Choroid plexus epithelial cell (primary cell): ENCODE measurements at places on chromosomes 12 and 14.
A peak's percentile ranks its signal among the peaks of the same experiment; 100 is the strongest.

DNA sequence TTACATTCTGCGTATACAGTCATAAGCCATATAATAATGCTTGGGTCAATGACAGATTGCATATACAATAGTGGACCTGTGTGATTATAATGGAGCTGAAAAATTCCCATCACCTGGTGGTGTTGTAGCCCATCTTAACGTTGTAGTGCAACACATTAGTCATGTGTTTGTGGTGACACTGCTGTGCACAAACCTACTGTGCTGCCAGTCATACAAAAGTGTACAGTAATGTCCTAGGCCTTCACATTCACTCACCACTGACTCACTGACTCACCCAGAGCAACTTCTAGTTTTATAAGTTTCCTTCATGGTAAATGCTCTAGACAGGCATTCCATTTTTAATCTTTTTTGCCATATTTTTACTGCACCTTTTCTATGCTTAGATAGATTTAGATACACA lies 194.8 kb upstream of the SEL1L start:
- DNase-seq, result no peak

GRCh38 chr12:108734200-108734906 lies 3.0 kb upstream of the CORO1C start:
- DNase-seq, result peak; percentile 79

DNA sequence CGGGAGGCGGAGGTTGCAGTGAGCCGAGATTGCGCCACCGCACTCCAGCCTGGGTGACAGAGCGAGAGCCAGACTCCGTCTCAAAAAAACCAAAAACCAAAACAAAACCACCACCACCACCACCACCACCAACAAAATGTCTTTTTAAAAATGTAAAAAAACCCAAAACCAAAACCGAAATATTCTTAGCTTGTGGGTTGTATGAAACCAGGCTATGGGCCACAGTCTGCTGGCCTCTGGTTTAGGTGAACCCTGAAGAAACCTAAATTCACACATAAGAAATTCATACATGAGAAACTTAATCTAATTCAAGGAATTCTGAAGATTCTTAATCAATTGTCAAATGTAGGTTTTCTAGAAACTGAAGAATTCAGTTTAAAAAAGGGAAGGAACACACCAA lies 37.6 kb downstream of the INSM2 start:
- no peak for DNase-seq

DNA sequence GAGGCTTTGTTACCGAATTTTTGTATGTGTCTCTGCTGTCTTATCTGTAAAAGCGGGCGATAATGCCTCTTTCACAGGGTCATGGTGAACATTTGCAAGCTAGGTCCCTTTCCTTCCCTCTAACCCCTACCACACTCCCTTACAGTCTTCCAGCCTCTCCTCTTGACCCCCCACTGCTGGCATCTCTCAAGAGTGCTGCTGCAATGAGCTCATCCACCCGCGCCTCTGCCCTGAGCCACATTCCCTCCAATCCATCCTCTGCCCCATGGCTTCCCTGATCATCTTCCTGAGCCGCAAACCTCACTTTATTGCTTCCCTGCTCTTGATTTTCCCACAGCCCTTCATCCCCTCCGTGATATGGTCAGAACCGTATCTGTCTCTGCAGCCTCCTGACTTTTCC lies 343.6 kb downstream of the BCL11B start:
- DNase-seq, result no peak

- DNase-seq, result no peak
Measured at GRCh38 chr12:67531051-67531450, 117.5 kb upstream of the DYRK2 start.

DNA sequence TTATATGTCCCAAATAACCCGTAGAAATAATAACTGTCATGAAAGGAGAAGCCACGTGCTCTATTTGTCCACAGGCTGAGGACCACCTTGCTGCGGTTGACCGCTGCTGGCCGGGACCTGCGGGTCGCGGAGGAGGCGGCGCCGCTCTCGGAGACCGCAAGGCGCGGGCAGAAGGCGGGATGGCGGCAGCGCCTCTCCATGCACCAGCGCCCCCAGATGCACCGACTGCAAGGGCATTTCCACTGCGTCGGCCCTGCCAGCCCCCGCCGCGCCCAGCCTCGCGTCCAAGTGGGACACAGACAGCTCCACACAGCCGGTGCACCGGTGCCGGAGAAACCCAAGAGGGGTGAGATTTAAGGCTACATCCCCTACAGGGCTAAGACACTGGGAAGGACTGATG lies 21.0 kb downstream of the RPGRIP1 start:
- peak; percentile 5 for DNase-seq

DNA sequence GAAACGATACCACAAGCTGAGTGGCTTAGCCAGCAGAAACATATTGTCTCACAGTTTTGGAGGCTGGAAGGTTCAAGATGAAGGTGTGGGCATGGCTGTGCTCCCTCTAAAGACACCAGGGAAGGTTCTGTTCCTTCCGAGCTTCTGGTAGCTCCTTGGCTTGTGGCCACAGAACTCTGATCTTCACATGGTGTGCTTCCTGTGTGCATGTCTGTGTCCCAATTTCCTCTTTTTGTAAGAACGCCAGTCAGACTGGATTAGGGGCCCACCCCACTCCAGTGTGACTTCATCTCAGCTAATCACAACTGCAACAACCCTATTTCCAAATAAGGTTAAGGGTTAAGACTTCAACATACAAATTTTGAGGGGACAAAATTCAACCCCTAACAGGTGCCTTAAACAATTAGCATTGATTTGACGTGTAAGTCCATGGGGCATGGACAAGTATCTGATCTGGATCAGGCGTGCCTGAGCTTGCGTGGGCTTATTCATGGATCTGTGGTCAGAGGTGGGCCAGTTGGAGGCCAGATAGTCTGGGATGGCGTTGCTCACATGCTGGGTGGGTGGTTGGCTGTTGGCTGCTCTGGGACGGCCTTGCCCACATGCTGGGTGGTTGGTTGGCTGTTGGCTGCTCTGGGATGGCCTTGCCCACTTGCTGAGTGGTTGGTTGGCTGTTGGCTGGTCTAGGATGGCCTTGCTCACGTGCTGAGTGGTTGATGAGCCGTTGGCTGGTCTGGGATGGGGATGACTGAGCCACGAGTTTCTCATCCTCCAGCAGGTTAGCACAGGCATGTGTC lies 88.5 kb downstream of the LGMN start:
- peak; percentile 68 for DNase-seq

DNA sequence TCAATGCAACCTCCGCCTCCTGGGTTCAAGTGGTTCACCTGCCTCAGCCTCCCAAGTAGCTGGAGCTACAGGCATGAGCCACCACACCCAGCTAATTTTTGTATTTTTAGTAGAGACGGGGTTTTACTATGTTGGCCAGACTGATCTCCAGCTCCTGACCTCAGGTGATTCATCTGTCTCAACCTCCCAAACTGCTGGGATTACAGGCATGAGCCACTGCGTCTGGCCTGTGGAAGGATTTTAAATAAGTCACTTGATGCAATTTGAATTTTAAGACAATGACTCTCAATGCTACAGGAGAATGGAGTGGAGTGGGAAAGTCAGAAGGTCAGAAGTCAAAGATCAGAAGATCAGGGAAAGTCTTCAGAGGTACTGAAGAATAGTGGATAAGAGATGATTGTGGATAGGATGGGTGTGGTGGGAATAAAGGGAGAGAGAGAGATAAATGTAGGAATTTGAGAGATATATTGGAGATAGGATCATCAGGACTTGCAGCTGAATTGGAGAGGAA lies 15.4 kb downstream of the TMEM52B start:
- DNase-seq, result no peak

DNA sequence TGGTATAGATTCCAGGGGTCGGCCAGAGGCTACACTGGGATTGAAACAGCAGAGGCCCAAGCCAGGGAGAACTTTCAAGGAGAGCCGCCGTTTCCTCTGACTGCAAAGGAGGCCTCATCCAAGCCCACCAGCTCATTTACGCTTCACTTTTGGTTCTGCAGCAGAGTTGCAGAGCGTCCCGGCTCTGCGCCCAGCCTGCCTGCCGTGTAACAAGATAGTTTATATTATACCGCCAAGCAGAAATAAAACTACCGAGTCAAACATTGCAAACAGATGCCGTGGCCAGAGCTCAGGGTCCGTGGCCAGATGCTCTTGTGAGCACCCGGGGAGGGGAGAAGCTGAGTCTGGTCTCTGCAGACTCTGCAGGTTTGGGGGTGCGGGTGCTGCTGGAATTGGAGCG lies 60.7 kb upstream of the TBX3 start:
- DNase-seq, result peak; percentile 51

DNA sequence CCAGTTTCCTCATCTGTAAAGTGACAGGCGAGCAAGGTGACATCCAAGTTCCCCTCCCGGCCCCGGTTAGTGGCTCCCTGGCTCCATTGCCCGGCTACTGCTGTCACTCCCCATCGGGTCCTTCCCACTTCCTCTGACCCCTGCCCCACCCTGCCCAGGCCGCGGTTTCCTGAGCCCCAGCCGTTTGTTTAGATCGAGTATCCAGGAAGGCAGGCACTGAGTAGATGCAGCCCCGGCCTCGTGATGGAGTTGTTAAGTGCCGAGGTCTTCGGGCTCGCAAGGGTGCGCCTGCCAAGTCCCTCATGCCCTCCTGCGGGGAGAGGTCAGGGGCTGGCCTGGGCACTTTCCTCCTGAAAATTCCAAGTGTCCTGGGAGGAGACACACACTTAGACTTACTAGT lies 55.4 kb downstream of the TEAD4 start:
- DNase-seq, result no peak

DNA sequence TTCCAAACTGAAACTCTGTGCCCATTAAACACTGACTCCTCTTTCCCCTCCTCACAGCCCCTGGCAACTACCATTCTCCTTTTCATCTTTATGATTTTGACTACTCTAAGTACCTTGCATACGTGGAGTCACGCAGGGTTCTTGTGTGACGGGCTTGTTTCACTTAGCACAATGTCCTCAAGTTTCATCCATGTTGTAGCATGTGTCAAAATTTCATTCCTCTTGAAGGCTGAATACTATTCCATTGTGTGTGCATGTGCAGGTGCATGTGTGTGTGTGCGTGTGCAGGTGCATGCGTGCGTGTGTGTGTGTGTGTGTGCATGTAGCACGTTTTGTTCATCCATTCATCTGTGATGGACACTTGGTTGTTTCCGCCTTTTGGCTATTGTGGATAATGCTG lies 106.1 kb downstream of the ZFP36L1 start:
- no peak for DNase-seq

DNA sequence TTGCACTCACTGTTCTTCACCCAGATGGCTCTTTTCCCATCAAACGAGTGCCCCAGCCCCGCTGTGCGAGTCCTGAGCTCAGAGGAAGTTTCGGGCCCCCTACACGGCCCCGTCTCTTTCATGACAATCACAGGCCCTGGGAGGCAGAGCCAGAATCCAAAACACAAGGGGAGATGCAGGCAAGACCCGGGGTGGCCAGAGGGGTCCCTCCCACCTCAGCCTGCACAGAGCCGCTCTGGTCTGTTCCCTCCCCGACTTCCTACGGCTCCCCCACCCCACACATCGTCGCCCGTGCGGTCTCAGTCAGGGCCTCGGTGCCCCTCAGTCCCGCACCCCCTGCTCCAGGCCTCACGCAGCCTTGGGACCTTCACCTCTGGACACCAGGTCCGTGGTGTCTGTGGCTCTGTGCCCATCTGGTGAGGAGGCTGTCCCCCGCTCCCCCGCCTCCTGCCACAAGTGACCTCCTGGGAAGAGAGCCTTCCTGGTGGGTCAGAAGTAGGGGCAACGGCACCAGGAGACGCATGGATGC lies 8.9 kb downstream of the GPR132 start:
- DNase-seq, result no peak

- no peak for DNase-seq
Measured at GRCh38 chr14:52313462-52313861, 650 bp upstream of the PTGER2 start.

GRCh38 chr14:91095178-91095577 lies 18.7 kb upstream of the DGLUCY start:
- no peak for DNase-seq

DNA sequence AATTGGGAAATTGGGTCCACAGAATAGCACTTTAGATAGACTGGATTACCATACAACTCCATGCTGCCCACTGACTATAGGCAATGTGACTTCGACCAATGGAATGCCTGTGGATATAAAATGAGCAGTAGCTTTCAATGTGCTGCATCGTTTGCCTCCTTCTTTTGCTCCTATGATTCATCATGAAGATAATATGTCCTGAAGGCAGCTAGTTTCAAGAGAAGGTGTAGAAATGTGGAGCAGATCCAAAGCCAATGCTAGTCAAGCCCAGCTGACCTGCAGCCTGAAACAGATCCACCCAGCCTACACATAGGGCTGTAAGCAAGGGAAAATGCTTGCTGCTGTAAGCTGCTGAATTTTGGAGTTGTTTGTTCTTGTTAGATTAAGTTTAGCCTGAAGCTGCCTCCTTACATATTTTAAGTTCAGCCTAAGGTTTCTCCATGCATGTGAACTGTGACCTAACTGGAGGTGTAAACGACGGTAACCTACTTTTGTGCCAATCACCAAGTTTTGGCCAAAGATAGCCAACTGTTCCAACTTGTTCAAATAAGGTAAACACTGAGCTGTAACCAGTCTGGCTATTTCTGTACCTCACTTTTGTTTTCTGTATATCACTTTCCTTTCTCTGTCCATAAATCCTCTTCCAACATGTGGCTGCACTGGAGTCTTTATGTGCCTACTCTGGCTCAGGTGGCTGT lies 169.1 kb upstream of the AVPR1A start:
- peak; percentile 34 for DNase-seq

DNA sequence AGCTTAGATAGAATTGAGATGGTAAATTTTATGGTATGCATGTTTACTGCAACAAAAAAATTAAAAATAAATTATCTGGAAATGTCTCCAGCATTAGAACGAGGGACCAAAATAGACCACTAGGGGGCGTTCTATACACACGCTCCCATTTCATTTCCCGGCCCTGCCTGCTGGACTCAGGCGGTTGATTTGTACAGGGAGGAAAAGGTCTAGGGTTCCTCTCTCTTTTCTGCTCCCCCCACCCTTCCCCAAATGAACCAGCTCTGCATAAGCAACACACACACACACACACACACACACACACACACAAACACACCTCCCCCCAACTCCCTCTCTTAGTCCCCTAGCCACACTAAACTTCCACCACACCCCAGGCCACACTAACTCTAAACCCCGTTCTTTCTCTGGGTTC lies 7.8 kb upstream of the DTX1 start:
- DNase-seq, result peak; percentile 77
